B cell (primary cell): ENCODE measurements at places on chromosomes 4 and X. TPM values are rescaled to one million over a fixed set of nuclear protein-coding genes. Genes with fewer than 3 reads are reported as not detected.

Gene NDUFA1
- 29.0 and 49.5 TPM in 2 replicates for polyA plus RNA-seq

Gene GAB3
- polyA plus RNA-seq = 13.2 and 15.5 TPM in 2 replicates

Gene SULT1B1
- polyA plus RNA-seq = 0.01 and 0.26 TPM in 2 replicates

Gene TMEM47
- polyA plus RNA-seq = not detected in 2 replicates

Gene FUNDC1
- 6.6 and 8.6 TPM in 2 replicates for polyA plus RNA-seq

Gene IL1RAPL2
- not detected in 2 replicates for polyA plus RNA-seq

Gene NOCT
- polyA plus RNA-seq = 3.8 and 7.5 TPM in 2 replicates

Gene ACTRT1
- polyA plus RNA-seq = not detected in 2 replicates

Gene TMEM154
- polyA plus RNA-seq = 18.1 and 20.1 TPM in 2 replicates

Gene NDST3
- polyA plus RNA-seq = not detected in 2 replicates

Gene ITGB1BP2
- polyA plus RNA-seq = 1.9 and 2.2 TPM in 2 replicates

Gene RBM47
- polyA plus RNA-seq = 5.4 and 5.6 TPM in 2 replicates

Gene CEP135
- polyA plus RNA-seq = 6.4 and 18.1 TPM in 2 replicates

Gene CNGA1
- not detected in 2 replicates for polyA plus RNA-seq

Gene TLR1
- 23.4 and 30.6 TPM in 2 replicates for polyA plus RNA-seq

Gene ZNF711
- 6.1 and 7.4 TPM in 2 replicates for polyA plus RNA-seq

Gene PRKG2
- 0.06 and 0.61 TPM in 2 replicates for polyA plus RNA-seq
